ENCODE measurements at places on chromosomes 12 and 14. TPM values are rescaled to one million over a fixed set of nuclear protein-coding genes. Genes with fewer than 3 reads are reported as not detected.

Gene PRIM1
- total RNA-seq, result 4.1 TPM

Gene CCDC85C
- 2.9 TPM for total RNA-seq

Gene MYF6
- total RNA-seq, result not detected

Gene KRT5
- total RNA-seq, result 9.4 TPM

Gene KCNK13
- total RNA-seq, result not detected

Gene DGLUCY
- total RNA-seq, result 63.4 TPM

Gene C12orf57
- total RNA-seq, result 67.2 TPM

Gene CCDC184
- total RNA-seq, result 0.97 TPM

Gene ARG2
- total RNA-seq, result 5.7 TPM

Gene RPL10L
- total RNA-seq, result not detected

Gene TPCN1
- total RNA-seq, result 45.9 TPM

Gene TTC9
- total RNA-seq, result 1.7 TPM

Gene RTL1
- not detected for total RNA-seq

Gene LUM
- 1,443 TPM for total RNA-seq

Gene AGAP2
- 0.73 TPM for total RNA-seq

Gene RASSF9
- 2.3 TPM for total RNA-seq

Gene FAM90A1
- 0.16 TPM for total RNA-seq

Gene DDN
- 0.16 TPM for total RNA-seq

Gene GALNT9
- not detected for total RNA-seq

Gene C2CD5
- total RNA-seq, result 20.5 TPM

Gene MCRS1
- total RNA-seq, result 58.9 TPM

Gene NAA25
- total RNA-seq, result 20.5 TPM

Gene PCNX1
- total RNA-seq, result 161 TPM

Gene VSIG10
- 31.8 TPM for total RNA-seq

Gene SLCO1B1
- not detected for total RNA-seq

Gene ADAM21
- not detected for total RNA-seq

Gene YY1
- total RNA-seq, result 51.9 TPM

Gene KRT7
- total RNA-seq, result 17.0 TPM

Gene TROAP
- total RNA-seq, result 1.8 TPM

Gene SERPINA1
- not detected for total RNA-seq

Gene FAIM2
- total RNA-seq, result 0.97 TPM

Gene LPAR5
- total RNA-seq, result not detected

Gene ADCY6
- total RNA-seq, result 34.9 TPM

Gene SSTR1
- 5.5 TPM for total RNA-seq

Gene P2RX7
- total RNA-seq, result 2.4 TPM

Gene TAS2R42
- not detected for total RNA-seq

Gene TMEM121
- 5.8 TPM for total RNA-seq

Gene SHMT2
- total RNA-seq, result 209 TPM

Gene OSGEP
- 36.8 TPM for total RNA-seq

Gene RGS6
- total RNA-seq, result not detected

Gene OR4E2
- not detected for total RNA-seq

Gene GDF11
- total RNA-seq, result 8.1 TPM

Gene LRRC10
- total RNA-seq, result not detected

Gene PPP4R4
- 2.7 TPM for total RNA-seq

Gene HOXC6
- total RNA-seq, result not detected

Gene CCDC198
- not detected for total RNA-seq

Gene TMEM179
- not detected for total RNA-seq

Gene REC8
- total RNA-seq, result 7.5 TPM

Gene DNAH10
- 0.81 TPM for total RNA-seq

Gene CLEC2D
- total RNA-seq, result 4.1 TPM

Gene CAPS2
- 6.6 TPM for total RNA-seq

Gene PLEKHG3
- total RNA-seq, result 5.8 TPM

Gene RNASE7
- not detected for total RNA-seq

Gene DIP2B
- 32.3 TPM for total RNA-seq

Gene ESR2
- 0.12 TPM for total RNA-seq

Gene RTN1
- 1.5 TPM for total RNA-seq

Gene LTBP2
- total RNA-seq, result 308 TPM

Data from hair follicle dermal papilla cell (primary cell).